Hepatocyte (in vitro differentiated cells): ENCODE measurements at places on chromosomes 2 and 18. TPM values are rescaled to one million over a fixed set of nuclear protein-coding genes. Genes with fewer than 3 reads are reported as not detected.
A peak's percentile ranks its signal among the peaks of the same experiment; 100 is the strongest.

The C2orf66 gene
- 0.07 TPM in 1 of 2 replicates, not detected in the other for total RNA-seq

The SLC11A1 gene
- total RNA-seq: 0.60 and 0.72 TPM in 2 replicates

The TRIB2 gene
- 27.2 and 28.0 TPM in 2 replicates for total RNA-seq

The SIX2 gene
- total RNA-seq: 0.32 and 0.53 TPM in 2 replicates

The GPR39 gene
- total RNA-seq: 14.5 and 23.3 TPM in 2 replicates

The NR4A2 gene
- 1.7 and 2.3 TPM in 2 replicates for total RNA-seq

The ASPRV1 gene
- 0.24 and 0.73 TPM in 2 replicates for total RNA-seq

The NEU2 gene
- not detected in 2 replicates for total RNA-seq

The TRIM54 gene
- total RNA-seq: not detected in 2 replicates

The MC5R gene
- not detected in 2 replicates for total RNA-seq

The TIGD1 gene
- 8.7 and 9.1 TPM in 2 replicates for total RNA-seq

The HOXD13 gene
- total RNA-seq: 33.9 and 37.2 TPM in 2 replicates

The TMEM178A gene
- 3.3 and 3.9 TPM in 2 replicates for total RNA-seq

The ZAP70 gene
- 0.80 and 1.4 TPM in 2 replicates for total RNA-seq

GRCh38 chr2:223729781-223730180 lies 107.6 kb downstream of the AP1S3 start:
- peaks cover 13% of the 10 kb centered on the region for H3K4me1 ChIP-seq
- DNase-seq: no peak
- H3K27me3 ChIP-seq: no peaks in the 10 kb centered on the region
- no peaks in the 10 kb centered on the region for H3K36me3 ChIP-seq
- H3K27ac ChIP-seq: no peak overlapping the region
- no peak overlapping the region for H3K4me3 ChIP-seq

DNA sequence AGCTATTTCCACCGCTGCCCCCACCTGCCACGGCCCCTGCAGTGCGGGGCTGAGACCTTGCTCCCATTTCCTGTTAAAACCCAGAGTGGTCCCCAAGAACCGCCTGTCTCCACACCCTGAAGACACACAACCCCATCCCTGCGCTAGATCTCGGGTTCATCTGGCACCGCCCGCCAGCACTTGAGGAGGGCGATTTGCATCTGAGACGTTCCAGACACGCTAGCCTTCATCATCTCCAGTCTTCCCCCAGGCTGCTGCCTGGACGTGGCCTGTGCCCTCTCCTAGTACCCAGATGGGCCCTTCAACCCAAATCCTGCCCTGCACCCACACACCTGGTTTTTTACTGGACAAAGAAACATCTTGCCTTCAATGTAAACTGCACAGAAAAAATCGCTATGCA lies 49.8 kb downstream of the SLC66A2 start:
- H3K27ac ChIP-seq: no peak overlapping the region
- DNase-seq: no peak
- H3K36me3 ChIP-seq: no peaks in the 10 kb centered on the region
- H3K27me3 ChIP-seq: no peaks in the 10 kb centered on the region
- no peak overlapping the region for H3K4me3 ChIP-seq

GRCh38 chr2:238138331-238139195 lies at the start of gene KLHL30:
TSS of gene KLHL30 (plus strand) at chr2:238138668. CDS start at chr2:238140755, 2,087 bp downstream.
- H3K4me1 ChIP-seq: peaks cover 18% of the 10 kb centered on the region
- no peaks in the 10 kb centered on the region for H3K27me3 ChIP-seq
- H3K27ac ChIP-seq: no peak within 1 kb of the TSS
- no peak within 1 kb of the TSS for H3K4me3 ChIP-seq
- peak; percentile 45 for DNase-seq
- H3K36me3 ChIP-seq: no peaks in the 10 kb centered on the region

DNA sequence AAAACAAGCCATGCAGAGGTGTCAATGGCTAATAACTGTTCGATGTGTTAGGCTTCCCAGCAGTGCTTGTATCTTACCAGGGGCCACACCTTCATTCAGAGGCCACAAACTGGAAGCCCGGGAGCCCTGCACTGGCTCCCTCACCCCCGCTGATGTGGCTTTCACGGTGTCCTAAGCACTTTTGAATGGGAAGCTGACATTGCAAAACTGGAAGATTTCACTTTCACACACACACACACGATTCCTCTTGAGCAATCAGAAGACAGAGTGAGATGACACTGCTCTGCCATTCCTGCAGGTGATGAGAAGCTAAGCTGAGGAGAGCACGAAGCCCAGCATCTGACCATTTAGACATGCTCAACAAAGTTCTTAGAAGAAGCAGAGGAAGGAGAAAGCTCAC lies 8.6 kb upstream of the ZNF407 start:
- peaks cover 4% of the 10 kb centered on the region for H3K27me3 ChIP-seq
- no peak overlapping the region for H3K4me3 ChIP-seq
- H3K36me3 ChIP-seq: no peaks in the 10 kb centered on the region
- no peak for DNase-seq
- no peaks in the 10 kb centered on the region for H3K4me1 ChIP-seq

GRCh38 chr2:65018141-65018582 lies 29.0 kb downstream of the SLC1A4 start:
- H3K4me1 ChIP-seq: no peaks in the 10 kb centered on the region
- H3K4me3 ChIP-seq: no peak overlapping the region
- no peak for DNase-seq
- H3K27me3 ChIP-seq: no peaks in the 10 kb centered on the region

DNA sequence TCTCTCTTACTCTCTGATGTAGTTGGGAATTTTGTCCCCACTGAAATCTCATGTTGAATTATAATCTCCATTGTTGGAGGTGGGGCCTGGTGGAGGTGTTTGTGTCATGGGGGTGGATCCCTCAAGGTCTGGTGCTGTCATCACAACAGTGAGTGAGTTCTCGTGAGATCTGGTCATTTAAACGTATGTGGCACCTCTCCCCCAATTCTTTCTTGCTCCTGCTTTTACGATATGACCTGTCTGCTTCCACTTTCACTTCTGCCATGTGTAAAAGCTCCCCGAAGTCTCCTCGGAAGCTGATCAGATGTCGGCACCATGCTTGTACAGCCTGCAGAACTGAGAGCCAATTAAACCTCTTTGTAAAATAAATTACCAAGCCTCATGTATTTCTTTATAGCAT lies 337.8 kb upstream of the CDH2 start:
- no peaks in the 10 kb centered on the region for H3K36me3 ChIP-seq
- no peak overlapping the region for H3K27ac ChIP-seq
- no peaks in the 10 kb centered on the region for H3K27me3 ChIP-seq

DNA sequence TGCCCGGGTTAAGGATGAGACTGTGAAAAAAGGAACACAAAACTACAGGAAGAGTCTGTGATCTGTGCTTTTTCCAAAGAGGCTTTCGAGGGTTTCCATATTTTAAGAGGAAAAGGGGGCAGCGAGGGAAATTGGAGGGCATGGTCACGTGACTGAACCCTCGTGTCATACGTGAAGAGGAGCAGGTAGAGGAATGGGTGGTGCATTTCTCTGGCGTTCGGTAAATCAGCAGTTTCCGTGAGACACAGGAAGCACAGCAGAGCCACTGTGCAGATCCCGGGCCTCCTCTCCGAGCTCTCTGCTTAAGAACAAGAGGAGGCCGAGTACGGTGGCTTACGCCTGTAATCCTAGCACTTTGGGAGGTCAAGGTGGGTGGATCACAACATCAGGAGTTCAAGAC lies 219.7 kb downstream of the NDUFA10 start:
- no peaks in the 10 kb centered on the region for H3K36me3 ChIP-seq
- no peaks in the 10 kb centered on the region for H3K27me3 ChIP-seq
- no peak for DNase-seq
- no peak overlapping the region for H3K27ac ChIP-seq
- H3K4me1 ChIP-seq: no peaks in the 10 kb centered on the region

DNA sequence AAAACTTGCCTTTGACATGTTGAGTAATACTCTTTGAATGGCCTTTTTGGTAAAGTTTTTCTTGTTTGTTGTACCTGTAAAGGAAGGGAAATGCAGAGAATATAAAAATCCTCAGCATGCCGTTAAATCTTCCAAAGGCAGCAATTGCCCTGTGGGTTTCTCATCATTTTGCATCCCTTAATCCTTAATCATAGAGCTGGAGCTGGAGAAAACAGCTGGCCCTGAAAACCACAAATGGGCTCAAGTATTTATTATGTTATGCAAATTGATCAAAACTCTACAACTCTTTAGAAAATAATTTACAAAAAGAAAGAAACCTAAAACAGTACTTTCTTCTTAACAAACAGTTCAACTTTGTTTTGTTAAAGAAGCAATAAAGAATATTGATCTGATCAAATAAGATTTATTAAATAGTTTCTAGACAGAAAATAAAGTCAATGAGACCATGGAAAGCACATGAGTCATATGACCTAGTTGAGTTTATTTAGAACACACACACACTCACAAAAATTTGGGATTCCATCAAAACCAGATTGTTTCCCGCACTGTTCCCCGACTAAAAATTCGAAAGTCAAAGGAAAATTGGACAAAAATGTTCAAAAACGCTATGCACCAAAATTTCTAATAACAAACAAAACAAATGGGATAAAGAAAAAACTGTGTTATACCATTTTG lies 309.0 kb downstream of the GULP1 start:
- no peak overlapping the region for H3K27ac ChIP-seq
- H3K4me1 ChIP-seq: peaks cover 3% of the 10 kb centered on the region
- H3K36me3 ChIP-seq: no peaks in the 10 kb centered on the region
- no peak for DNase-seq
- no peak overlapping the region for H3K4me3 ChIP-seq

GRCh38 chr2:38547791-38548190 lies 54.9 kb downstream of the HNRNPLL start:
- H3K27ac ChIP-seq: no peak overlapping the region
- no peaks in the 10 kb centered on the region for H3K27me3 ChIP-seq
- no peaks in the 10 kb centered on the region for H3K4me1 ChIP-seq
- H3K4me3 ChIP-seq: no peak overlapping the region
- no peak for DNase-seq

DNA sequence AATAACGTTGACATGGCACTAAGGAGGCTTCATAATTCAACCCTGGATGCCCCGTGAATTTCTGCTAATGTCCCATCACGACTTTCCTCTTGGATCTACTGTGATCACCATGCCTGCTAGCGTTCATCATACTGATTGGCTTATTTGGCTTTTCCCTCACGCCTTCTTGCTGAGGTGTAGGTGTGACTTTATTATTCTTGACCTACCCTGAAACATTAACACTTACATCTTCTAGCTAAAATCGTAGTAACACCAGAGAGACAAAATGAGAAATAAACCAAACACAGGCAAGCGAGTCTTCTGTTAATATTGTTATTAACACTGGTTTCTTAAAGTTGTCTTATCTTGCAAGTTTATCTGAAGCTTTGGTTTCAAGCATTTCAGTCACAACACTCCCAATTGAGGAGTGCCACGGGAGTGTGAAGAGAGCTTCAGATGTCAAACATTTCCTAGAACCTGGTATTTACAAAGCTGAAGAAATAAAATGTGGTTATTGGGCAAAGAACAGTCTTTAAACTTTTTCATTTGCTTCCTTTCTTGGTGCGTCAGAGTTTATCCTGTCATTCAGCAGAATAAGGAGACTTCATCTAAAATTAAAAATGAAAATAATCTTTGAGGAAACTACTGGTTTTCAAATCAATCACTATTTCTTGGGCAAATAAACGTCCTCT lies 15.4 kb upstream of the STAT1 start:
- H3K4me1 ChIP-seq: peaks cover 10% of the 10 kb centered on the region
- no peaks in the 10 kb centered on the region for H3K27me3 ChIP-seq
- H3K27ac ChIP-seq: peak overlapping the region; percentile 2
- H3K4me3 ChIP-seq: no peak overlapping the region

- H3K36me3 ChIP-seq: no peaks in the 10 kb centered on the region
- no peak for DNase-seq
- H3K27ac ChIP-seq: no peak overlapping the region
- no peaks in the 10 kb centered on the region for H3K27me3 ChIP-seq
Measured at GRCh38 chr2:236012155-236012554, 156.0 kb downstream of the GBX2 start.

- H3K27me3 ChIP-seq: no peaks in the 10 kb centered on the region
- DNase-seq: no peak
- H3K36me3 ChIP-seq: no peaks in the 10 kb centered on the region
- H3K4me3 ChIP-seq: no peak overlapping the region
- H3K4me1 ChIP-seq: no peaks in the 10 kb centered on the region
Measured at GRCh38 chr18:25305584-25305983, 46.4 kb downstream of the ZNF521 start.

GRCh38 chr2:187003038-187003554 lies 154.1 kb upstream of the ZSWIM2 start:
- H3K27me3 ChIP-seq: no peaks in the 10 kb centered on the region
- no peak overlapping the region for H3K27ac ChIP-seq

GRCh38 chr18:40041951-40042350 lies 1913.1 kb upstream of the PIK3C3 start:
- H3K4me1 ChIP-seq: no peaks in the 10 kb centered on the region
- H3K4me3 ChIP-seq: no peak overlapping the region
- no peak overlapping the region for H3K27ac ChIP-seq
- H3K36me3 ChIP-seq: no peaks in the 10 kb centered on the region

GRCh38 chr2:99975386-99975785 lies 167.0 kb downstream of the AFF3 start:
- H3K4me1 ChIP-seq: no peaks in the 10 kb centered on the region
- DNase-seq: no peak
- H3K27ac ChIP-seq: no peak overlapping the region
- no peaks in the 10 kb centered on the region for H3K36me3 ChIP-seq
- H3K27me3 ChIP-seq: peaks cover 15% of the 10 kb centered on the region

- no peaks in the 10 kb centered on the region for H3K27me3 ChIP-seq
- DNase-seq: no peak
- H3K27ac ChIP-seq: no peak overlapping the region
- H3K36me3 ChIP-seq: no peaks in the 10 kb centered on the region
Measured at GRCh38 chr2:229066121-229066715, 204.9 kb downstream of the PID1 start.

DNA sequence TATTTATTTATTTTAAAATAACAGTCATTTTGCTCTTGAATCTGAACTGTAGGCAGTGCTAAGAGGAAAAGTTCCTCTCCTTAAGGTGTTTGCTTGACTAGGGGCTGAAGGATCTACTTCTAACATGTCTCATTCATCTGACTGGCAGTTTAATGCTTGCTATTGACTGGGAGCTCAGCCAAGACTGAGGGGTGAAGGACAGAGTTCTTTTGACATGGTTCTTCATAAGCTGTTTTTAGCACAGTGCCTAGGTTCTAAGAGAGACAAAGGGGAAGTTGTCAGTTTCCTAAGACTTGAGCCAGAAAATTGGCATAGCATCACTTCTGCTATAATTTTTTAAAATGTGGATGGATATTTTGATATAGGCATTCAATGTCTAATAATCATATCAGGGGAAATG lies 73.0 kb downstream of the COMMD1 start:
- H3K27me3 ChIP-seq: no peaks in the 10 kb centered on the region
- no peak for DNase-seq
- H3K36me3 ChIP-seq: no peaks in the 10 kb centered on the region
- no peak overlapping the region for H3K27ac ChIP-seq

GRCh38 chr2:11990576-11990975 lies 244.1 kb downstream of the LPIN1 start:
- no peaks in the 10 kb centered on the region for H3K27me3 ChIP-seq
- no peak for DNase-seq
- H3K27ac ChIP-seq: no peak overlapping the region
- no peaks in the 10 kb centered on the region for H3K36me3 ChIP-seq
- no peaks in the 10 kb centered on the region for H3K4me1 ChIP-seq

DNA sequence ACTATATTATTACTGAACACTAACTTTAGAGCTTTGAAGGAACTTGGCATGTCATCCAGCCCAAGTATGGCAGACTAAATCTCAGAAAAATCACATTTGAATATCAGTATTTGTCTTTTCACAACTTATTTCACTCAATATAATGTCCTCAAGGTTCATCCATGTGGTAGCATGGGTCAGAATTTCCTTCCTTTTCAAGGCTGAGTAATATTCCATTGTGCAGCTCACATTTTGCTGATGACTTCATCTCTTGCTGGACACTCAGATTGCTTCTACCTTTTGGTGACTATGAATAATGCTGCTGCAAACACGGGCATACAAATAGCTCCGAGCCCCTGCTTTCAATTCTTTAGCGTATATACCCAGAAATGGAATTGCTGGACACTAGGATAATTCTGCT lies 46.7 kb downstream of the RPL31 start:
- no peaks in the 10 kb centered on the region for H3K36me3 ChIP-seq
- no peak for DNase-seq
- H3K4me1 ChIP-seq: no peaks in the 10 kb centered on the region
- no peak overlapping the region for H3K27ac ChIP-seq
- no peaks in the 10 kb centered on the region for H3K27me3 ChIP-seq
- H3K4me3 ChIP-seq: no peak overlapping the region
